CD4-positive, alpha-beta T cell treated with Interleukin-15 for 4 hours (primary cell): ENCODE measurements at places on chromosomes 3 and 15.

DNA sequence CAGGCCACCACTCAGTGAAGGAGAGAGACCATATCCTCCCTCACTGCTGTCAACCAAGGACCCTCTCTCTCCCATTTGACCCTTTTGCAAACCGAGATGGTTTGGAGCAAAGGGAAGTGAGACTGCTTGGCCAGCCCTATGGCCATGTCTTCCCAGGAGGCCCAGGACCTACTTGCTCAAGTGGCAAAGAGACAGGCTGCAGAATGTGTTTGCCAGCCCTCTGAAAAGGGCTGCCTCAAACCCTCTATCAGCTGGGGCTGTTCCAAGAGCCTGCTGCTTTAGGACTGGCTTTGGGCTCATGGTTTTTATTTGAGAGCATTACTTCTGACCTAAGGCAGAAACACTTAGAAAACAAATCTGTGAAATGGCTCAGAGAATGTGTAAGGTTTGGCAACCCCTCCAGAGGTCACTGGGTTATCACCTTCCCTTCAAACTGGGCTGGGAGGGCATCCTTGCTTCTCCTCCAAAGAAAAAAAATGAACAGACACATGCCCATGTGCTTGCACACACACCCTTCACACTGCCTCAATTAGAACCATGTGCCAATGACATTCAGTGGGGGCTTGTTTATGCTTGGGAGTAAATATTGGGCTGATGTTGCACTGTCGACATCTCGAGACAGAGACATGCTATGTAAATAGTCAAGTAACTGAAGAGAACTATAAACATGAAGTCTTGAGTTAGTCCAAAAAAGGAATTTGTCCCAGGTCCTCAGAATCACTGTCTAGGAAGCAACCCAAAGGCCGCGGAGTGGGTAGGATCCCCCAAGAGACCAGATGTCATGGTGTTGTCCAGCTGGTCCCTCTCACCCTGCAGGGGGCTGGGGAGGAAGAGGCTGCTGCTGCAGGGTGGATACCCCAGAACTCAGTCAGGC, 49.8 kb upstream of the CTDSPL start:
- no peak for DNase-seq

GRCh38 chr15:63901912-63902670, 68.3 kb upstream of the HERC1 start:
- DNase-seq = no peak

DNA sequence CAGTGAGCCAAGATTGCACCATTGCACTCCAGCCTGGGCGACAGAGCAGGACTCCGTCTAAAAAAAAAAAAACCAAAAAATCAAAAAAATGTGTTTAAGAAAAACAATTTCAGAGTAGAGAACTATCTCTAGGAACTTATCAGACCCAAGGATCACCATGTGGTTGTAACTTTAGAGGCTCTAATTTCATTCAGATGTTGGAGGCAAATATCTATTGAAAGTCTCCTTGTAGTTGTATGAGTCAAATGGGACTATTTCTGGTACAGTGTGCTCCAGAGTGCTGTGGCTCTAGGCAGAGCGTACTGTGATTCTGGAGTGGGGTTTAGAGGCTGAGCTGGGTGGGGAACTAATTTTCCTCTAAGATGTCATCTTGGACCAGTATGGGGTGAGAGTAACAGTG, 398.7 kb downstream of the SHQ1 start:
- DNase-seq = no peak

DNA sequence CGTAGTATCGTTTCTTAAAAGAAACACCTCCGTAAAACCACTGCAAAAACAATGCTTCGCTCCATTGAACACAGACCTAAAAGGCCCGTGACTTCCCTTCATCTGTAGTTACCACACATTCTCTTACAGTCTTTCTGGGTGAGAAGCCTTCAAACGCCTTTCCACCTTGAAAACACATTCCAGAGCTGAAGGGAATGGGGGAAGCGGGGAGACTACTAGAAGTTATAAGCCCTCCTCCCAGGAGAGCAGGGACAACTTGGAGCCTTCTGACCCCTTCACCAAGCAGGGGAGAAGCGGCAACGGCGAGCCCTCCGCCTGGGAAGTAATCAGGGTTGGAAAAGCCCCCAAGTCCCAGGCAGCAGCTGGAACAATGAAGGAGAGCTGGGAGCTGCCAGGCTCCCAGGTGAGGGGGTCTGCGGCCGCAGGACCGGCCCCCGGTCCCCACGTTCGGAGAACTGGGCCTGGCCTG, 461 bp downstream of the SECISBP2L start:
- DNase-seq = no peak

- no peak for DNase-seq
Observed at GRCh38 chr15:92822216-92823144, 77.6 kb upstream of the CHD2 start.

DNA sequence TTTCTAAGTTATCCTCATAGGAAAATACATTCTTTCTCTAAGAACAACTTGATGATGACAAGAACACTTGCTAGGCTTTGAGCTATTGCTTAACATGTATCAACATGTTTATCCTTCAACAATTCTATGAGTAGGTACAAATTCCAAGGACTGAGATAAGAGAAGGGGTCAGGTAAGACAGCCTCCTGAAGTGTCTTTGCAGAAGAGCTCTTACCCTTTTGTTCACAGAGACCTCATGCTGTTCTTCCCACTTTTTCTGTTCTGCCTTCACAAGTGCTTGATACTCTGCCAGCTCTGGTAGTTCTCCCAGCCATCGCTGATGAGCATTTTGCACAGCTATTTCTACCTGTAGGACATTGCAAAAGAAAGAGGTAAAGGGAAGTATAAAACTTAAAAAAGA, 50.9 kb downstream of the CEP152 start:
- DNase-seq = no peak

DNA sequence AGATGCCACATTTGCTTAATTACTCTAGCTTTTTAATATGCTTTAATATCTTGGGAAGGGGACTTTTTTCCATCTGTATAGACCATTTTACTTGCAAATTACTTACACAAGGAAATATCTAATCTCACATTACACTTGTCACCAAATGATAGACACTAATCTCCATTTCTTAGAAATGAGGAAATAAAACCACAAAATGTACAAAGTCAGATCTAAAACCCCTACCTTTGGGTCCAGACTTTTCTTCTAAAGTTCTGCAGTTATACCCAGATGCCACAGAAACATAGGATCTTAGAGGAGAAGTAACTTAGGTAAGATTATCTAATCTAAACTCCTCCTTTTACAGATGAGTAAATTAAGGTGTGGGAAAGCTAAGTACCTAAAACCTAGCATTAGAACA, 44.3 kb downstream of the CD200R1L start:
- no peak for DNase-seq

- no peak for DNase-seq
Observed at GRCh38 chr3:14446988-14447570, 44.7 kb downstream of the SLC6A6 start.

DNA sequence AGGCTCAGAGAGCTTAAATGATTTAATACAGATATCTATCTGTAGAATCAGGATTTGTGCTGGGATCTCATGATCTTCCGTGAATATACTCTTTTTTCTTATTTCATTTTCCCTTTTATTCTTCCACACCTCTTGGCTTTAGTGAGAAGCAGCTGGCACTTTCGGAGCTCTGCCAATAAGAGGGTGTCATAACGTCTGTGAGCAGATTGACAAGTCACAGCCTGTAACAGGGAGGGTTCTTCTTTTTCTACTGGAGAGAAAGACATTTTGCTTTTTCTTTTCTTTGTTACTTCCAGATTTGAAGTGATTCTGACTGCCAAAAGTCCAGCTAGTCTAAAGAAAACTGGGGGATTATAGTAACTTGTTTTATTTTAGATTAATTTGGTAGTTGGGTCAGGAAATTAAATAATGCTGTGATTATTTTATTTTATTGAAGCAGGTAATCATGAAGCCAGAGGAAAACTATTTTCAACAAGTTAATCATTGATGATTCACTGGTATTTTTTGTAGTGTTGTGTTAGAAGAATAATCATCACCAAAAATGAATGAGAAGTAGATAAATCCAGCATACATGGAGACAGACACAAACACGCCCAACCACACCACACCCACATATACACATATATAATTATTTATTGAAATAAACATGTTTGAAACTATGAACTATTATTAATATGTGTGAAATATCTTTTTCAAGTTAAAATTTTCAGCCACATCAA, 69.8 kb downstream of the TNFAIP8L3 start:
- no peak for DNase-seq

DNA sequence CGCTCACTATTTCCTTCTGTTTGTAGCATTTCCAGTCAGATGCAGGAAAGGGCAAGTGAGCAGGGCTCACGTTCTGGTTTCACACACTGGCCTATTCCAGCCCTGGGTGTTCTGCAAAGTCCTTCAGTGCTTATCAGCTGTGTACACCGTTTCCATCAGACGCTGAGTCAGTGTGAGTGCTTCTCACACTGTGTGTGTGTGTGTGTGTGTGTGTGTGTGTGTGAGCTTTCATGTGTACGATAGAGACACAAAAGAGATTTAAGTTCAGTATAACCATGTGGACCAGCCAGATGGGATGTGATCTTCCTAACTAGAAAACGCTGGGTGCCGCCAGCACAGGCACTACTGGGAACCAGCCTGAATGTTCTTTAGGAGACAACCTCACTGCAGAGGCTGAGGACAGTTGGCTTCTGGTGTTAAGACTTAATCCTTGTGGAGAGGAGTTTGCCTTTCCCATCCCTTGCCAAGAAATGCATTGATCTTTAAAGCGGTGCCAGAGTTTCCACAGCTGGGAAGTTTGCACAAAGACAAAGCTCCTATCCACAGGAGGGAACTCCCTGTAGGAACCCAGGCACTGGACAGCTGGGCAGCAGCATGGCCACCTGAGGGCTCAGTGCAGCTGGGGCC, 3.9 kb upstream of the CHSY1 start:
- no peak for DNase-seq

DNA sequence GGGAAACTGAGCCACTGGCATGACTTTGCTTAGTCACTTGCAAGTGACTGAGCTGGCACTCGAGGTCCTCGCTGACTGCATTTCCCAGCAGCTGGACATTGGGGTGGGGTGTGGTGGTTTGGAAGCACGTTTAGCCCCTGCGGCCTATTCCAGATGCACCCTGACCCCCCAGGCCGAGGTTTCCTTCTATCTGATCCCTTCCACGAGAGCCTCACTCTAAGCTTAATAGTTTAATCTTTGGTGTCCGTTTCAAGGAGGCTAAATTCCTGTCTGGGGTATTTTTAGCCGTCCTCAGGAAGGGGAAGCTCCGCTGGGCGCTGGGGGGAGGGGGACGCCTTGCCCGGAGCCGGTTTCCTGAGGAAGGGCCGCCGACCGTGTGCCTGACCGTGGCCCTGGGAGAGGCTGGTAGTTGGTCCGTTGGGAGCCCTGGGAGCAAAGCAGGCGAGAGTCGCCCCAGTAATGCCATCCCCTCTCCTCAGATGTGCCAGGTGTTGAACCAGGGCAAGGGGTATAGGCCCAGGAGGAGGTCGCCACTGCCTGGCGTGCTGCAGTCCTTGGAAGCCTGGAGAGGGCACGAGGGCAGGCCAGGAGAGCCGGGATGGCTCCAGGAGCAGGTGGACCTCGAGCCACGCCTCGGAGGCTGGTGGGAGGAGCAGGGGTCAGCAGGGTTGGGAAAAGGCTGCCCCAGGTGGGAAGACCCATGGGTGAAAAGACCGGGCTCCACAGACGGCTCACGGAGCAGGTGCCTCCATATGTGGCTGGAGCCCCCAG, 37.2 kb downstream of the IDH2 start:
- DNase-seq = no peak

DNA sequence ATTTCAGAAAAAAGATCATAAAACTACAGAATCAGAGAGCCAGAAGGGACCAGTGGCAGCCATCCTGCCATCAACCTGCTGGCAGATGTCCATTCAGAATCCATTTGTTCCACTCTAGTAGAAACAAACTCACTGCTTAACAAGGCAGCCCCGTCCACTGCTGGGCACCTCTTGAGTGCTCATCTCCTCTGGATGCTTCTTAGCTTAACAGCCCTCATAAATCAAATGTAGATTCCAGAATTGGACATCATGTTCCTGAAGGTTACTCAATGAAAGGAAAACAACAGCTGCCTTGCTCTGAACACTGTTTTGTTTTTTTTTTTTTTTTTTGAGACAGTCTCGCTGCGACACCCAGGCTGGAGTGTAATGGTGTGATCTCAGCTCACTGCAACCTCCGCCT, 37.3 kb downstream of the ABCC5 start:
- no peak for DNase-seq

DNA sequence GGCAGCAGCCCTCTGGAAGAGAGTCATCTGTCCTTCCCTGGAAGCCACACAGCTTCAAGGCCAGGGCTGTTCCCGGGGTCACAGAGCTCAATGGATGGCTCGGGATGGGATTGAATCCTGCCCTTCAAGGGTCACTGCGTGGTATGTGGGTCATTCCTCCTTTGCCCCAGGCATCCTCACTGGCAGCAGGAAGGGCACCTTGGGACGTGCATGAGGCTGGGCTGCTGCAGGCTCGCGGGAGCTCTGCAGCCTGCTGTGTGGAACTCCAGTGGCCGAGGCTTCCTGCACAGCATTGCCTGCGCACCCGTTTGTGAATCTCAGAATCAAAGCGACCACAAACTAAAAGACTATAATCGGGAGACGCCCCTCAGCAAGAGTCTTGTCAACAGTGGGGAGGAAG, 60.7 kb downstream of the PCSK6 start:
- DNase-seq = no peak

DNA sequence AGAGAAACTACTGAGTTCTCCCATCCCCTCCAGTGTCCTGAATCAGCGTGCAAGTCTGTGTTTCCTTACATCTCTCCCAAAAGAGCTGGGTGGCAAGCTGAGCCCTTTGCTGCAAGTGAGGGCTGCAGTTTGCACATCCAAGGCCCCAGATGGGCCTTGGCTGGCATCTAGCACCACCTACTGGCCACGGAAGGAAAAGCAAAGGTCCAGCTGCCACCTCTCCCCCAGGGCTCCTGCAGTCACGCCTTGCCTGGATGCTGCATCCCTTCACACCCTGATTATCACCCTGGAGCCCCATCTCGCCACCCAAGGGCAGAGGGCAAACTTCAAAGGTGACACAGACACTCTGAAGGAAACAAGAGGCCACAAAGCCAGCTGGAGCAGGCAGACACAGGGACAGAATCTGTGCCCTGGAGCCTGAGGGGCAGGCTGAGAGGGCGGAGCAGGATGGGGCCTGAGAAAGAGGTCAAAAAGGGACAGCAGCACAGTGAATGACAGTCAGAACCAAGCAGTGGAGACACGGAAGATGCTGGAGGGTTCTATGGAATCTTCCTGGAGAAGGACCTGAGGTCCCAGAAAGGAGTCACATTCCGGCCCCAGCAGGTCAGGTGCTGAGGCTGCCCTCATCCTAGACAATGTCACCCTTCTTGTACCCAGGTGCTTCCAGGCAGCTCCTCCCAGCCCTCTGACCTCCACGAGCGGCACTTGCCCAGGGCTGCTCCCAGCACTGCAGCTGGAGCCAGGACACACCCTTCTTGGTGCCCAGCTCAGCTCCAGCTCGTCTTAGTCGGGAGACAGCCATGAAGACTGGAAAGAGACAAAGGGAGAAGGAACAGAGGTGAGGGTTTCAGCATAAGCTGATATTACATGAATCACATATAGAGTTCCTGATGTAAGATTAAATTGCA, 18.3 kb upstream of the NTRK3 start:
- DNase-seq = peak; percentile 30

DNA sequence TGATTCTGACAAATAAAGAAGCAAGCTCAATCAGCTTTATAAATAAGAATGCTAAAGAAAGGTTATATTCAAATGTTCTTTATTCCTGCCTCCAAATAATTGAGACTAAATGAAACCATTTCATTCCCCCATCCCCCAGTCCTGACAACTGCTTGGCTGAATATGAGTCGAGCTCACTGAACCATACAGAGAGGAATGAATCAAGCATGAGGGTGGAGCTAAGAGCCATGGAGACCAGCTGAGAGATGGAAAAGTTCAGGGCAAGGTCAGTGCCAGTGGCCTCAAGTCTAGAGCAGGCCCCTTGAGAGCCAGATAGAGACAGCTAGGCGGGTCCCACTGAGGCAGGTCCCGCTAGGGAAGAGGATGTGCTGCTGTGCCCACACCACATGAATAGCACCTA, 188.7 kb upstream of the EIF1B start:
- no peak for DNase-seq
